CD4-positive, alpha-beta T cell treated with Interleukin-6 for 4 hours (primary cell): ENCODE measurements at places on chromosomes 5 and 9.

GRCh38 chr9:125990793-125991220 lies 243.6 kb downstream of the PBX3 start:
- DNase-seq, result no peak

- no peak for DNase-seq
Observed at GRCh38 chr5:143241892-143242291, 161.6 kb downstream of the NR3C1 start.

GRCh38 chr9:90921104-90921503 lies 119.5 kb downstream of the SYK start:
- no peak for DNase-seq

GRCh38 chr5:171700318-171700912 lies 85.2 kb upstream of the SMIM23 start:
- no peak for DNase-seq

GRCh38 chr9:105972466-105973204 lies 278.3 kb downstream of the TMEM38B start:
- DNase-seq, result no peak

GRCh38 chr9:129145841-129146292 lies 32.2 kb downstream of the IER5L start:
- no peak for DNase-seq

DNA sequence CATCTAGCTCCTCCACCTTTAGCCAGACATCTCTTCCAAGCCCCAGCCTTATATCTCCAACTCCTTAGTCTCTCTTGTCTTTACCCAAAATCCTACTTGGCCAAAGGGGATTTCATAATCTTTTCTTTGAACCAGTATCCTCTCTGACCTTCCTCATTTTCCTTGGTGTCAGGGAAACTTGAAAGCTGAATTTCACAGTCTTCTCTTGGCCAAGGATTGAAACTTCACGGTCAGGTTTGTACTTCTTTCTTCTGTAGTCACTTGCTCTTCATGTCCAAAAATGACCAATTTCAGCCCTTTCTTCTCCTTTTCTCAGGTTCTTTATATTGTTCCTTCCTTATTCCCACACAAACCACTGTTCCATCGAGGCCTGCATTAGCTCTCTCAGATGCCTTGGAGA lies 473.7 kb upstream of the KLF4 start:
- no peak for DNase-seq

GRCh38 chr9:31587146-31587545 lies 797.3 kb upstream of the ACO1 start:
- no peak for DNase-seq

DNA sequence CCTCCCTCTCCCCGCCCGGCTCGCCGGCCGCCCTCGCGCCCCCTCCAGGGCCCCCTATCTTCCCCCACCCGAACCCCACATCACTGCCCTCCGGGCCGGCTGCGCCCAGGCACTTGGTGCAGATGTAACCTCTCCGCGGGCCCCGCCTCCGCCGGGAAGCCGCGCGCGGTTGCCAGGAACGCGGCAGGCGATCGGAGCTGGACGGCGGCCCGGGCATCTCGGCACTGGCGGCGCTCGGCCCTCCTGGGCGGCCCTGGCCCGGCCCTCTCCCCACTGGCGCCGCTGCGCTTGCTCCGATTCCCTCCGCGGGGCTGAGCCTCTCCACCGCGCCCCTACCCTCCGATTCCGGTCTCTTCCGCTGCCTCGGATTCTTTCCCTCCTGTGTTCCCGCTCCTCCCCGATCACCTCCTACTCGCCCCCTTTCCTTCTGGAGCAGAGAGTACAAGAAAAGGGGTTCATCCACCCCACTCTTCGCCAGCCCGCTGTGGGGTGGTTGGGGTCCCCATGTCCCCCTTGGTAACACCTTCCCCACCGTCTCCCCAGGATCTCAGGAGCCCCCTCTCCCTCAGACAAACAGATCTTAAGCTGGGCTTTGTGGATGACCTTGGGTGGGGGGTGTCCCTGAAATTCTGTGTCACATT lies 70.6 kb downstream of the C9orf50 start:
- DNase-seq, result peak; percentile 31

DNA sequence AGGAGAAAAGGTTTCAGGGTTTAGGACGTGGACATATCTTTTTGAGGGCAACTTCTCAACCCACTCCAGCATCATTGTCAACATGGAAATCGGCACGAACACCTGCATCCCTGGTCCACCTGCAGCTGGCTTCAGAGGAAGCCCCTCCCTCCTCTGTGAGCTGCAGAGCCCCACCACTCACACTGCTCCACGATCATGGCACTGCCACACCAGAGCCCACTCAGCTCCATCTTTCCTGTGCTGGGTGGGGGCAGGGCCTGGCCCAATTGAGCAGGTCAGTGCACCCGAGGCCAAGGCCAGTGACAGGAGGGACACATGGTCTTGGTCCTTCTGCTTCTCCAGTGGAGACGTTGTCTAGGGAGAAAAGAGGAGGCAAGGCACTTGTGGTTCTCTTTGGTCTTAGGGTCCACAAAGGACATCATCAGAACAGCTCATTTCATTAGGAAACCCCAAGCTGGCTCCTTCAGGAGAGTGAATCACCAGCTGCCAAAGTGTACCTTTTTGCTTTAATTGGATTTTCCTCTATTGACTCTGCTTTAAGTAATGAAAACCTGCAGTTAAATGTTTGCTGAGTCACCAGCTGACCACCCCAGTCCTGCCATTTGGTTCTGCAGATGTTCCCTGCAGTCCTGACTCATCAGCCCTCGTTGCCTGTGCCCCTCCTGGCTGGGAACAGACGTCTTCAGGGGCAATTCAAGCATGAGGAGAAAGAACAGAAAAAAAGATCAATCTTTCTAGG lies 56.2 kb downstream of the UBE2QL1 start:
- DNase-seq, result no peak

DNA sequence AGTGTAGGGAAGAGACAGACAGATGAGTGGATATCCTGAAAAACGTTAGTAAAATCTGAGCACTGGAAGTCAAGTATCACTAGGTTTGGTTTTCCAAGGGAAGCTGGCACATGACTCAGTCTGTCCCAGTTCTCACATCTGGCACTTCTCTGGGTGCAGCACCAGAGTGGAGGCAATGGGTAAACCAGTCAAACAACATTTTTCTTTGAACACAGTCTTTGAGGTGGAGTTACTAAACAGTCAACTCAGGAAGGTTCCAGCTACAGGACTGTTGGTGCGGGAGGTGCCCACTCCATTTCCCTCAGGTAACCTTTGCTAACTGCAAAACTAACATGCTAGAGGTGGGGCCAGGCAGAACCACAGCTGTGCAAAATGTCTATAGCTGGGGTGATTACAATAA lies 301.4 kb upstream of the RFX3 start:
- no peak for DNase-seq

- DNase-seq, result no peak
Observed at GRCh38 chr5:72096602-72097188, 10.6 kb upstream of the MAP1B start.

GRCh38 chr5:75234251-75234650 lies 2.4 kb downstream of the ANKRD31 start:
- no peak for DNase-seq

DNA sequence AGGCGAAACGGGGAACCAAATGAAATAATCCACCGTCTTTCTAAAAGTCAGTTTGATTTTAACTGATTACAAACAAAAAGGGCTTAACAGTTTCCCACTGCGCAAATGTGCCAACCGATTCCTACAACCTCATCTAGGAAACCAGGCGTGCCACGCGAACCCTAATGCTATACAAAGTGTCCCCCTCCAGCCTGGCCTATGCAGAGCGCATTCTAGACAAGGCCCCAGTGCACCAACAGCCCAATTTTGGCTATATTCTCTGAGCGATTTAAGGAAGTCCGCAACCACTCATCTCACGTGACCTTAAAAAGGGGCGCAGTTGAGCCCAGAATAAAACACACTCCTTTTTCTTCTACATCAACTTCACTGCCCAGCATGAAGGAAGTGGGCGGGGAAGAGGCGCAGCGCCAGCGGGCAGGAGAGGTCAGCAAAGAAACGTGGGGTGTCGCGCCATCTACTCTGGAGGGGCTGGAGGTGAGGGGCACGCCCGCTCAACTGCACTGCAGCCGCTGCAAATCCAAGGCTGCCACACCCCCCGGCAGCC lies 779 bp downstream of the FAM13B start:
- peak; percentile 57 for DNase-seq

GRCh38 chr5:172749881-172750633 lies 20.9 kb downstream of the DUSP1 start:
- DNase-seq, result no peak

DNA sequence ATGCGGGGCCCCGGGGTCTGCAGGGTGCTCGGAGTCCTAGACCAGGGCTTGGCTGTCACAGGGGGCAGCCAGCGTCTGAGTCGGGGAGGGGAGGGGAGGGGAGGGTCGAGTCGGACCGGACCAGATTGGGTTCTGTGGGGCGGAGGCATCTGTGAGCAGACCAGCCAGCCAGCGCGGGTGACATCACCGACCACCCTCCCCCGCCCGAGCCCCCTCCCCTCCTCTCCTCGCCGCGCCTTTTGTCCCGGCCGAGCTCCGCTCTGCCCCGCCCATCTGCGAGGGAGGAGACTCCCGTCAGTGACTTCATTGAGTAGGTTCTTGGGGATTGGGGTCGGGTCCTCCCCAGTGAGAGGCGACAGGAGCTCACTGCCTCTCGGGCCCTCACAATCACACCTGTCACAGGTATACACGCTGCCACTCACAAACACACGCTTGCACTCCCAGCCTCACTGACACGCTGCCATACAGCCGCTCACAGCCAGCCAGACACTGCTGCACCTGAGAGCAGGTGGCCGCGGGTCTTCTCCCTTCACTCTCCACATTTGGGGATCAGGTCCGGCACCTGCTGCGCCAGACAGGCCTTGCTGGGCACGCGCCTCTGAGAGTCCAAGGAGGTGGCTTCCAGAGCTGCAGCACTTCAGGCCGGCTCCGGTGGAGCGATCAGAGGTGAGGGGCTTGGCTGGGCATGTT lies 546 bp downstream of the DNAJB5 start:
- peak; percentile 58 for DNase-seq

DNA sequence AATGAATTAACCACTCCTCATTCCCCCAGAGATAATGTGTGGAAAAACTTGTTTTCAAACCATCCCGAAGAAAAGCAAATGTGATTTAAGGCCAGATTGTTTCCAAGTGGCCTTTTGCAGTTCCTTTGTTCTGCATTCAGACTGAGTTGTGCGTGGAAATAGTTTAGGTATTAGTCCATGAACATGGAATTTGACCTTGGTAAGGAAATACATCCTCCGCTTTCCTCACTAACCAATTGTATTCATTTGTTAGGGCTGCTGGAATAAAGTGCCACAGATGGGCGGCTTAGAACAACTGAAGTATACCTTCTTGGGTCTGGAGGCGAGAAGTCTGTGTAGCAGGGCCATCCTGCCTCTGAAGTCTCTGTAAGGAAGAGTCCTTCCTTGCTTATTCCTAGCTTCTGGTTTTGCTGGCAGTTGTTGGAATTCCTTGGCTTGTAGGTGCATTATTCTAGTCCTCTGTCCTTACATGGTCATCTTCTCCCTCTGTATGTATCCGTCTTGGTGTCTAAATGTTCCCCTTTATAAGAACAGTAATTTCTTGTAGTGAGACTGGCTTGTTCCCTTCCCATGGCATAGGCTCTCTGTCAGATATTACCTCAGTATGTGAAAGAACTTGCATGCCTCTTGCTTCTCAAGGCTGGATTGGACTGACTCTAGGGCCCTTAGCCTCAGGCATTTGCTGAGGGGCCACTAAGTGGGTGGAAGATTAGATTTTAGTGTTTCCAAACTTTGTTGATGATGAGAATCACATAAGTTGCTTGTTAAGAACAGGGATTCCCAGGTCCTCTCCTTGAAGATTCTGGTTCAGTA lies 53.9 kb downstream of the RAI14 start:
- DNase-seq, result no peak

DNA sequence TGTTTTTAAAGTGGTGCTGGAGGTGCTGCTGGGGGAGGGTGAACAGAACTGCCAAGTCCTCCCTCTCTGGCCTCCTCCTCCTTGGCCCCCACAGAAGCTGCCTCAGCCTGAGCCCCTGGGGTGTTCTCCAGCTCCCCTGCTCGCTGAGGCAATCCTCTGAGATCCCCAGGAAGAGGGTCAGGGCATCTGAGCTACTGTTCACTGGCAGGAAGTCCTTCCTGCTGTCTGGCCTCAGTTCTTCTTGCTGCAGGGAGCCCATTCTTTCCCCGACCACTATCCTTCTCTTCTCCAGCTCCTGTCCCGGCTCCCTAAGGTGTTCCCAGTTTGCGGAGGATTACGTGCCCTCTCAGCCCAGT lies 9.7 kb downstream of the CNTFR start:
- DNase-seq, result no peak

DNA sequence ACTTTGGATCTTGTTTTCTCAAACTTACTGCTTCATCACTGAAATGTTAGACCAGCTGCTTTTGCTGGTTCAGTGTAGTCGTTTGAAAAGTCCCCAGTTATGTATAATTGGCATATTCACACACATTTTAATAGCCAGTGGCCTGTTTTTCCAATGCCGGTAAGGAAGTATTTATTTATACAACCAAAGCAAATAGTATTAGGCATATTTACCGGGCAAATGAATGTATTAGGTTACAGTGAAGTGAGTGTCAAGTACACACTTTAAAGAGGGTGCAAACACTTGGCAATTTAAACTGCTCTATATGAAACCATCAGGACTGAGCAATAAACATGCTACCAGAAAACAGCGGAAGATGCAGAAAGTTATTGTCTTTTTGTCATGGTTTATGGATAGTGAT lies 242.9 kb downstream of the MCTP1 start:
- DNase-seq, result no peak

DNA sequence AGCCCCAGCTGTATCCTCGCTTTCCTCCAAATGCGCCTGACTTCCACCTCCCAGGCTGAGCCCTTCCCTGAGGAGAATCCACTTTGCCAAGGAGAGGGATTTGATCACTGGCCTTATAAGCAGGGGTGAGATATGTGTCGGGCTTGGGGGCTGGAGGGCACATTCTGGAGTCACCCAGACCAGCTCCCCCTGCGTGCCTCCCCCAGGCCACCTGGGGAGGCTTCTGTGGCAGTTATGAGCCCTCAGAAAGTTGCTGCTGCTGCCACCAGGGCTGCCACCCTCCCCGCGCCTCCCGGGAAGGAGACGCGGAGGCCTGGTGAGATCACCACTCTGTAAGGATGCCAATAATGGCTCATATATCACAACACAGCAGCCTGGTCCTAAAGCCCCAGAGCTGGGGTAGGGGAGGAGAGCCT lies 211.5 kb downstream of the PAPPA start:
- no peak for DNase-seq

DNA sequence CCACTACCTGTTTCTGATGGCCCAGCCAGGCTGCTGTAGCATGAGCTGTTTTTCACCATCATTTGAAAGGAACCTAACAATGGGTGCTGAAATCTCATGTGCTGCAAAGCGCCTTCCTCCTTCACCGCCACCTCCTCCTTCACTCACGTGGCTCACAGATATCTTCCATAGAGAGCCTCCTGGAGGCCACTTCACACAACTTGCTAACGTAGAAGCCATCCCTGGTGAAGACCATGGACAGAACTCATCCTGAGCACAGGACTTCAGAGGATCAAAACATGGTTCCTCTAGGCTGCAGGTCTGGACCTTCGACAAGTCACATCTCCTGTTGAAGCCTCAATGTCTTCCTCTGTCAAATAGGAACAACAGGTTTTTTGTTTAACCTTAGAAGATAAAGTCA lies 155.5 kb upstream of the RAD23B start:
- DNase-seq, result no peak

DNA sequence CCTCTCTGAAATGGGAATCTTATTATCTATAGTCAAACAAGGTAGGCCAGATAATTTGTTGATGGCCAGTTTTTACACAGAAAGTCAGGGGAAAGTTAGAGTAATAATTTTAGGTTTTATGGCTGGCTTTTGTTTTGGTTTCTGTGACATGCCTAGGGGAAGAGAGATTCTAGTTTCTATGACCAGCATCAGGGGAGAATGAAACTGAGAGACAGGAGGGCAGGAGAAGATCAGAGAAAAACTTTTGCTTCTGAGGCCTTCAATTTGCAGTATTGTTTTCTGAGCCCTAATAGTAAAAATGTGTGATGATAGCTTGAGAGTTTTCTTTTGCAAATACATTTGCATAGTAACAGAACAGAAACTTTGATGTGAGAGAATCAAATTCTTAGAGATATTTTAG lies 564.3 kb downstream of the ZNF608 start:
- no peak for DNase-seq
